Stimulated activated CD8-positive, alpha-beta memory T cell treated with anti-CD3 and anti-CD28 coated beads, Interleukin-7, amount 100 ng/mL, for 24 hours (primary cell): ENCODE measurements at places on chromosomes 5 and 9.

- DNase-seq, result no peak
These were observed 820.0 kb downstream of the PRELID2 start for GRCh38 chr5:145015146-145015545.

DNA sequence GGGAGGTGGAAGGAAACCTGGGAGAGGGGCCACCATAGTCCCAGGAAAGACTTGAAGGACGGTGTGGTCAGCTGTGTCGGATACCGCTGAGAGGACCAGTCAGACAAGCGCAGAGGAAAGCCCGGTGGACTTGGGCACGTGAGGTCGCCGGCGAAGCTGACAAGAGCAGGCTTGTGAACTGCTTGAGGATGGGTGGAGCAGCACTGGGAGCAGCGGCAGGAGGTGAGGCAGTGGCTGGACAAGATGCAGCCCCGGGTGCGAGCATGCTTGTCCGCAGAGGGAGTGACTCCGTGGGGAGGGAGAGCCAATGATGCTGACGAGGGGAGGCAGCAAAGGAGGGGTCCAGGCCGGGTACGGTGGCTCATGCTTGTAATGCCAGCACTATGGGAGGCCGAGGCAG lies 18.3 kb upstream of the CD74 start:
- DNase-seq, result no peak

DNA sequence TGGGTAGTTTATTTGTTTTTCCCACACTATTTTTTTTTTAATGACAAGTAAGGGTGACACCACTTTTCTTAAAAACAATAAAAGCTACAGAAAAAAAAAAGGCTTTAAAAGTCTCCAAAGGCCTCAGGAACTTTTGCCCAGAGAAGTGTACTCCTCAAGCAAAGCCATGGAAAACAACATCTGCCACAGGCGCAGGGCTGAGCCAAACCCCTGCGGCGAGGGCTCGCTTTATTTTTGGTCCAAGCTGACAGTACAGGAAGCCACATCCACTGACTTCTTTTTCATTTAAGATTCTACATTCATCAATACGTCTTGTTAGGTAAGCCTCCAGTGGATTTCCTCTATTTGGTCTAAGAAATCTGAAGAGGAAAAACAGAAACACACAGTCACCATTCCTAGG lies 51.9 kb upstream of the IFNK start:
- DNase-seq, result no peak

DNA sequence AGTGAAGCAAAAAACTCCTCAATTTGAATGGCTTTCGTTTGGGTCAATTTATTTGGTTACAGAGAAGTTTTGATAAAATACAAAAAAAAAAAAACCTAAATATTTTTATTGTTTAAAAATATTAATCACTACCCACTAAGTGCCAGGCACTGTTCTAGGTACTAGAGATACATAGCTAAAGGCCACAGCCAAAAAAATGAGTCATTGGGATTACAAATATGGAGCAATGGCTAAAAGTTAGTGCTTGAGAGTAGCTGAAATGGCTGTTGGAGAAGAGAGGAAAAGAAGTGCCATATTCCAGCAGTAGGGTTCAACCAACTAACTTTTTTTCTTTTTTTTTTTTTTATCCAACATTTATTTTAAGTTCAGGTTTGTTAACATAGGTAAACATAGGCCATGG lies 130.1 kb upstream of the PTGER4 start:
- DNase-seq, result no peak

GRCh38 chr5:146872188-146872587 lies 6.4 kb downstream of the PPP2R2B start:
- no peak for DNase-seq

- no peak for DNase-seq
These were observed 205.5 kb upstream of the CDKN2B start for GRCh38 chr9:22214497-22215031.

DNA sequence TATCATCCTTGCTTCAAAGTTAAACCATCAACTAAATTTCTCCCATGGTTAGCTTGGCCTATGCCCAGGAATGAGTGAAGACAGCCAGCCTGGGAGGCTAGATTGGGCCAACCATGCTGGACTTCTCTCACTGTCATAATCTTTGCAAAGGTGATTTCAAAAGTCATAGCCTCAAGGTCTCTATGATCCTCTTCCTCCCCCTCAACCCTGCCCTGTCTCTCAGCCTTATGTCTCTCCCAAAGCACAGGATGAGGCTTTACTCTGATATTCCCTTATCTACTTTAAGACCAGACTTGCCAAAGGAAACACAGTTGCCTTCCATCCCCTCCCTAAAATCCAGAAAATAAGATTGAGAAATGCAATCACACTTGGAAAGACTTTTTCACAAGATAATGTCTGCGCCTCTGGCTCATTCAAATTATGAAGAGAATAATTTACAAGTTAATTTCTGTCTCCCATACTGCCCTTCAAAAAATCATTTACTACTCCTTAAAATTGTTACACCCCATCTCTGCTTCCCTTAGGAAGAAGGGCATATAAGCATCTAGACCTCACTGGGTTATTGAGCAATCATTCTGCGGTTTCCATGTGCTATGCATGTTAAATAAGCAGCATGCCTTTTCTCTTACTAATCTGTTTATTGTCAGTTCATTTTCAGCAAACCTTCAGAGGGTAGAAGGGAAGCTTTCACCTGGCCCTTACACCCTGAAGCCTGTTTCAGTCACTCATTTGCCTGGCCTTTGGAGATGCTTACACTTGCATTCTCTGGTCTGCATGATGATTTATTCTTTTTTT lies 113.8 kb upstream of the ANKRD55 start:
- no peak for DNase-seq

DNA sequence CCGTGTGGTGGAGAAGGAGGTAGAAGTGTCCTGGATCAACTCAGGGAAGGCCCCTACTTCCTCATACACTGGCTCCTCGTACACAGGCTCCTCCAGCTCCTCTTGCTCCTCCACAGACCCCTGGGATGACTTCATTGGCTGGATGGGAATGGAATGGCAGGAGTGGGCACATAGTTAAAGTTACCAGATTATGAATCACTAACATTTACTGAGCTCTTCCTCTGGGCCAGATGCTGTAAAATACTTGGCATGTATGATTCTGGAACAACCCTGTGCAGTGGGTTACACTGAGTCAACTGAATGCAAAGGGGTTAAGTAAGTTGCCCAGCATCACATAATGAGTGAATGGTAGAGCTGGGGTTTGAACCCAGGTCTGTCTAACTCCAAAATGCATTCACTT lies 3.1 kb upstream of the FCHSD1 start:
- no peak for DNase-seq

DNA sequence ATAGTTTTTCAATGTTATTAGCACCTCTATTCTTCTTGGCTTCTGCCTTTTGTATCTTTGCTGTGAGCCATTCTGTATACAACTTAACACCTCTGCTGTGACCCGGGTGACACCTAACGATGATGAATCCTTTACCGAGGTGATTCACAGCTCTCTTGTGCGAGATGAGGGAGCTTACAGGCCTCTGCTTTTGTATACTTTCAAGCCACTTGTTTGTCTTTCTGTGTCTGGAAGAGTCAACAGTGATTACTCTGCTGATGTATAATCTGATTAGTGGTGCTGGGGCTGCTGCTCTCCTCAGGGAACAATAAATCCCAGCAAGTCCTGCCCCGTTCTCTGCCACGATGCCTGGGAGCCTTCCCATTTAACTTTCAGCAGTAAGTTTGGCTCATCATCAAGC lies 442.9 kb upstream of the SGCD start:
- no peak for DNase-seq

DNA sequence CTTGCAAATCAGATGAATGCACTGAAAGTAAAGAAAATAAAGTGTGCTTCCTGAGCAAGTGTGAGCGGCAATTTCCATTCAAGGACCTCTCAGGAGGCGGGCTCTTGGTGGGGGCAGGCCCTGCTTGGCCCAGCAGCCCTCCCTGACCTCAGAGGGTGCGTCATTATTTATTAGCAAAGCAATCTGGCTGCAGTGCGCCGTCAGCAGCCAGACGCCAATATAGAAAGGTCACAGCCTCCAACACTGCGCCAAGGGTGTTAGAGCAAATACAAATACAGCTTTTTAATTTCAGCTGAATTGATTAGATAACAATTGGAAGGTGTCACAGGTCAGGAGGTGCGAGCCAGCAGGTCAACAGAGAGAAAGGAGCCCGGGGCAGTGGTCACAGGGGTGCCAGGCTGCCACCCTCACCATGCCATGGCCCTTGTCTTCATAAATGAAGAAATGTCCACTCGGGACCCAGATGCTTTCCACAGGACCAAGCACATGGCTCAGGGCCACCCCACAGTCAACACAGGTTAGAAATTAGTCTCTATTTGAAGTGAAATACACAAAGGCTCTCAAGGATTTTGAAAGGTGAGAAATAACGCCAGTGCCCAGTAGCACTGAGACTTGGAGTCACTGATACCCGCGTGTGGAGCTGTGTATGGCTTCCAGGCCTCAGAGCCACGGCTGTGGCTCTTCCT lies 309.8 kb downstream of the IRX2 start:
- no peak for DNase-seq

DNA sequence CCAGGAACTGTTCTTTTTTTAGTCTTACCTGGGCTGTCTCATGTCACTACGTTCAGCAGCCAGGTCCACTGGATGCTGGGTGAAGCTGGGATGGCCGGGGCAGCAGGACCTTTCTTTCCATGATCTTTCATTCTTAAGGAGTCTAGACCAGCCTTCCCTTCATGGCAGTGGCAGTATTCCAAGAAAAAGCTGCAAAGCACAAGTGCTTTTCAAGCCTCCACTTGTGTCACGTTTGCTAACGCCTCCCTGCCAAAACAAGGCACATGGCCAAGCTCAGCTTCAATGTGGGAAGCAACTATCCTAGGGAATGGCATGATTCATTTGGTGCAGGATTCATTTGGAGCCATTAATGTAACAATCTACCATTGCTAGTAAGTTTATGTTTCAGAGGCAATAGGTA lies 94.8 kb downstream of the RCL1 start:
- no peak for DNase-seq

DNA sequence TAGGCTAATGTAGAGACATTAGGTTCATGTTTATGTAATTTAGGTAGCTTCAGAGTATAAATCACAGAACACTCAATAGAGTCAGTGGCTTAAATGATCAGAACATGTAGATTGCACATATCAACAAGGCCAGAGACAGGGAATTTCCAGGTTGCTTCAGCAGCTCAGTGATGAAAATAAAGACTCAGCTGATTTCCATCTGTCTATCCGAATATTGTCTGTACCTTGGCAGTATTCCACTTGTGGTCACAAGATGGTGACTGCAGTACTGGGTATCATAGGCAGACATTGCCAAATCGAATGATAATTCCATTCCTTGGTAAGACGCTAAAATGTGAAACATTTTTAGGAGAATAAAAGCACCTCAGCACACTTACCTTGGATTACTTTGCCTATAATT lies 702.2 kb downstream of the MAT2B start:
- DNase-seq, result no peak

DNA sequence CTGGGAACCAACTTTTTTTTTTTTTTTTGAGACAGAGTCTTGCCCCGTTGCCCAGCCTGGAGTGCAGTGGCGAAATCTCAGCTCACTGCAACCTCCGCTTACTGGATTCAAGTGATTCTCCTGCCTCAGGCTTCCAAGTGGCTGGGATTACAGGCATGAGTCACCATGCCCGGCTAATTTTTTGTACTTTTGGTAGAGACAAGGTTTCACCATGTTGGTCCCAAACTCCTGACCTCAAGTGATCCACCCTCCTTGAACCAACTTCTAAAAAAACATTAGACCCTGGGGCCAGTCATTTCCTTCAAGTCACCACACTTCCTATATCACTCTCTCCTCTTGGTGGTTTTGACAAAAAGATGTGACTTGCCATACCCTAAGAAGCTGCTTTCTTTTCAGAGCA lies 10.9 kb upstream of the SHROOM1 start:
- no peak for DNase-seq
